Ecto neural progenitor cell (in vitro differentiated cells): ENCODE measurements at places on chromosomes 2 and 18.

- no peak for DNase-seq
Measured at GRCh38 chr2:89767572-89768435, 1076.3 kb downstream of the RPIA start.

DNA sequence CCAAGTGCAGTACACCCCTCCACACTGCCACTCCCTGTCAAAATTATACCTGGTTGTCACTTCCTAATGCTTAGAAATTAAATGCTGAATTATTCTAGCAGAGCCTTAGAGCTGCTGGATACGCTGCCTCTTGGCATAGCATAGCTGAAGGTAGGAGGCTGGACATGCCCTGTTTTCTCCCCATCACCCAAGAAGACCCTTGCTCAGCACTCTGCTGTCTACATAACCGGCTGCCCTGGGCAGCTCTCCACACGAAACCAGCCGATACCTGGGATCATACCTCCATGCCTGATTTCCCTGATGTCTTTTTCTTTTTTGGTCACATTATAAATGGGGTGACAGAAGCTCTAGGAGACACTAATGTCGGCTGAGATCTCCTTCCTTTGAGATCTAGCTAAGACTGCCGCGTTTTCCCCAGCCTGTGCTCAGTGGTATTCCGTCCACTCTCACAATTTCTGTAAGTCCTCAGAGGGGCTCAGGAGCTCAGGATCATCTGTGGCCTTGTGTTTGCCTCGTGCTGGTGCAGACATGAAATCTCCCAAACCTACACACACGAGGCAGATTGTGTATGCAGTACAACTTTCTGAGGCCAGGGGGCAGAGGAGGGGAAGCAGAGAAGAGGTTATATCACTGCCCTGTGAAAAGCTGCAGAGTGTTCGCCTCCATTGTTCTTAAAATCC is 13.5 kb upstream of the ZAP70 start:
- DNase-seq = peak; percentile 73

DNA sequence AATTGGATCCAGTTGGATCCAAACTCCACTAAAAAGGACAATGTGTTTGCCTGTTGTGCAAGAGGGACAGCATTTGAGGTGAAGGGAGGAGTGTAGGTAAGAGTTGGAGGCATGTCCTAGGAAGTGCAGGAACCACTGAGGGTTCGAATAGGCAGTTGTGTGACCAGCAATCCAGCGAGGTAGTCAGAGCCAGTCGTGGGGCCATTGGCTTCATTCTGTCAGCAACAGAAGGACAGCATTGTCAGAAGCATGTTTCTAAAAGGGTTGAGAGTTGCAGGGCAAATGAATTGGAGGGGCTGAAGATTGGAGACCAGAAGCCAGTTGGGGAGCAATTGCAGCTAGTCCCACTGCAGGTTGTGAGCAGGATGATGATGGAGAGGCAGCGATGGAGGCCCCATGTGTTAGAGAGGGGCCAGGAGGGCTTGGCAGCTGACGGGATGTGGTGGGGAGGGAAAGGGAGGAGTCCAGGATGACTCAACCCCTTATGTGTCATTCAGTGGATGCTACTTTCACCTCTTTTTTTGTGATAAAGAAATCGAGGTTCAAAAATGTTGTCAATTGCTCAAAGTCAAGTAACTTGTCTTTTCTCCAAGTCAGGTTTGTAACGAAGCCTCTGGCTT is 96.7 kb upstream of the SIX3 start:
- no peak for DNase-seq

DNA sequence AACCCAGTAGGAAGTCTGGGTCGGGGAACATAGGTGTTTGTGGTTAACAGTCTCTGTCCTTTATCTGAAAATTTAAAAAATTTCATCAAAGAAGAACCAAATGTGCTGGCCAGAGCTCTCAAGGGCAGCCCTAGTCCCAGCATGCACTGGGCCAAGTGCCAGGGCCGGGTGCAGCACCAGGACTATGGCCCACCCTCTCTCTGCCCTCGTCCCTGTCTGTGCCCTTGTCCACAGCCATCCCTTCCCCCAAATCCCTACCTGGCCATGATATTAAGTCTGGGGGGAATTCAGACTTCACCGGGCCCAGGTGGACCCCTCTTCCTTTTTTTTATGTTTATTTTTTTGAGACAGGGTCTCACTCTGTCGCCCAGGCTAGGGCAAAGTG is 14.4 kb upstream of the ZFP36L2 start:
- no peak for DNase-seq

GRCh38 chr2:215454519-215455246 is 18.8 kb upstream of the FN1 start:
- DNase-seq = no peak

DNA sequence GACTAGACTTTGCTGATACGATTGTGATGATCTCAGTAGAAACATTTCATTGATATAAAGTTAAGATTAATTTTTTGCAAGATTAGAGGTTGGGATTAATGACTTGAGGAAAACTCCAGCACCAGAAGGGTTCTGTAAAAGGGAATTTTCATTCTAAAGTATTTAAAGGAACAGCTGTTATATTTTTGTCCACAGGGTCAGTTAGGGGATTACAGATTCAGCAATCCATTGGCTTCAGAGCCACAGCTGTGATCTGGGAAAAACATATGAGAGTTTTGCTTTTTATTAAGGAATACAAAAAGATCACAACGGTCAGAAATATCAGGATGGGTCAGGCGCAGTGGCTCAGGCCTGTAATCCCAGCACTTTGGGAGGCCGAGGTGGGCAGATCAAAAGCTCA is 19.6 kb upstream of the REV1 start:
- no peak for DNase-seq

- no peak for DNase-seq
Measured at GRCh38 chr2:242063436-242063835, 193.9 kb downstream of the RTP5 start.

- no peak for DNase-seq
Measured at GRCh38 chr2:230688490-230688889, 24.2 kb upstream of the CAB39 start.
